ENCODE measurements at places on chromosomes 3 and 15.

DNA sequence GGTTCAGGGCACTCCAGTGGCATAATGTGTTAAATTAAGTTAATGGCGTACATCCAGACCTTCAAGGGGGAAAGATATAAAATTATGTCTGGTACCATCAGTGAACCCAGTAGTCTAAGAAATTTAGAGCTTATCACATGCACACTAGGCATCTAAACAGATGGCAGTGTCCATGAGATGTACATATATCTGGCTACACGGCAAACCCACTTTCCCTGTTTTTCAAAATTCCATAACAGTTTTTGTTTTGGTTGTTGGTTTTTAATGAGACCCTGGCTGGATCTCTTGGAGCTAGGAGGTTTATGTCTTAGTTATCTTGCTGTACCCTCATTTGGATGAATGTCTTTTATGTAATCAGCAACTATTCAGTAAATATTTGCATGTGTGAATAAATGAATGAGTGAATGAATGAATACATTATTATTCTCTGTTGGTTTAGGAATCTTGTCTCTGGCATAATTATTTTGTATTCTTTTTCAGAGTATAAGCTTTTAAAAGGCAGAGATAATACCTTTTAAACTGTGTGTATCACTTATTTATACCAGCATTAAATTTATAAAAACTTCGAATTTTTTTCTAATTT, 3.1 kb upstream of the UTS2B start:
- DNase-seq: no peak

DNA sequence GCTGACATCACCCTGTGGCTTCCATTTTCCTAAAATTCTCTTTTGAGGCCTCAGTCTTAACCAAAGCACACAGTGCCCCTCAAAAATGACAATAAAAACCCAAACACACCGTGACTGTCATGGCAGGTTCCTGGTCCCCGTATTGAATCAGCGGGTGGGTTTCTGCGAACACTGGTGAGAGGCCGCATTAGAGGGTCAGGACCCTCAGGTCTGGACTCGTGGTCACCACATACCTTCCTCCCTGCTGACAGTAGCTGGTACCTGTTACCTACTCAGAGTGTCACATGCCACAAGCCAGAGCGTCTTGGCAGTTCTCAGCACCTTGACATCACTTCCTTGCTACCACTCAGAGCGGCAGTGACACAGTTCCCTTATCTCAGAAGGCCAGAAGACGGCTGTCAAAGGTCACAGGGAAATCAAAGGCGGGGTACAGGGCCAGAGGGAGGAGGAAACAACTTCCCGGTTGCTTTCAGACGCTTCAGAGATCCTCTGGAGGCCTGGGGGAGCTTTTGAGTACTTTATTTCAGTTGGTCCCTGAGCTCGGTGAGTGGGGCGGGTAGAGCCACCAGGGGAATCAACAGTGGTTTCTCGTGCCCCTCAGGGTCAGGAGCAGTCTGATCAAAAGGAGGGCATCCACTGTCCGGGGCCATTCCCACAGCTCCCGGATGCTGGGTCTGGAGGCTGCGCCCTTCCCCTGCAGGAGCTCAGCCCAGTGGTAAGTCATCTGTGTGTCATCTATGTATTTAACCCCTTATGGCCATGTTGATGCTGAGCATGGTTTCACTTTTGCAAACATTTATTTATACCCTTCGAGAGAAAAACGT, at the start of the genes CCR5AS and CCRL2:
Gene CCR5AS (minus strand): TSS at position 279 of the 824 bp plus-strand sequence.
Gene CCRL2 (plus strand): TSS at position 472 of the 824 bp plus-strand sequence. CDS start 821 bp downstream, outside the sequence.
- DNase-seq: peak; percentile 51

DNA sequence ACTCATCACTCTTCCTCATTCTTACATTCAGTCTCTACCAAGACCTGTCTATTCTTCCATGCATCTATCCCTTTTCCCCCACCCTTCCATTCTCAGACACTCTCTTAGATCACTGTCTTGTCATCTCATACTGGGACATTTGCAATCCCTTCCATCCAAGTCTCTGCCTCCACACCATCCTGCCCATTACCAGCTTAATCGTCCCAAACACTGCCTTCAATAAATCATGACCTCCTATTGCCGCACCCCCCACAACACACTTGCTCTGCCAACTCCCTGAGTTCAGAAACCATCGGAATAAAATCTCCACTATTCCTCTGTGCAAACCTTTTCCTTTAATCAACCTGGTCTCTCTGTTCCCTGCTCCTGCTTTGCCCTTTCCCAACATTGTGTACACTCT, 18.9 kb downstream of the MYH15 start:
- DNase-seq: no peak

DNA sequence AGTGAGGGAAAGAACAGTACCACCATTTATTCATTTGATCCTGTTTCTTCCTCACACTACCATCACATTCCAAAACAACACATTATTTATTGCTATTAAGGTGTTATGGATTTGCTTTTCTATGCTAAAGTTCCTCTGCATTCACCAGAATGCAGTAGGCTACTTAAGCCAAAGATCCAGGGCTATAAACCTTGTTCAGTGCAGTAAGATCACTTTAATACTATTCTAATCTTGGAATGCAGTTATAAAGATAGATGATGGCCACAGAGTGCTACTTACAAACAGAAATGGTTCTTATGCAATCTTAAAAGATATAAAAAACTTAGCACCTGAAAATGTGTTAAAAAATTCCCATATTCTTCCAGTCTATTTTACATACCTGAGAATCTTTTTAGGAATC, 107.5 kb upstream of the TSPAN3 start:
- DNase-seq: no peak

GRCh38 chr3:112297714-112298113, 3.7 kb upstream of the SLC9C1 start:
- no peak for DNase-seq

DNA sequence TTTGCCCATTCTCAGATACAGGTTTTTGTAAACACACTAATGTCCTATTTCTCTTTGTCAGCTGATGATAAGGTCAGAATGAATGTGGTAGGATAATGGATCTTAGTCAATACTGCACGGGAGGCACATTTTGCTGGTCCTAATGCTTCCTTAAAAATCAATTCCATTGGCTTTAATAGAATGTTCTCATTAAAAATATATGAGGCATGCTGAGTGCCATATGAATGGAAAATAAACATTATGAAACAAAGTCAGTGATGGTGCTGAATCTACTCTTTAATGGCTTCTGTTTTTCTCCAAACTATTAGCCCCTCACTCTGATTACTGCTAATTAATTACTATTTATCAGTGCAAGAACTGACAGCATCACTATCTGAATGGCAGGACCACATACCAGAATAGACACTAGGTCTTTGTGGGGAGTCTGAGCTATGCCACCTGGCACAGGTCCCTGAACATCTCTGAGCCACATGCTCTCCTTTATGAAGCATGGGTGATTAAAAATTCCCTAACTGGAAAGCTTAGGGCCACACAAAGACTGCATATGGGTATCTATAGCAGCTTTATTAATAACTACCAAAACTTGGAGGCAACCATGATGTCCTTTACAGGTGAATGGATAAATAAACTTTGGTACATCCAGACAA, 278.9 kb downstream of the MEX3B start:
- DNase-seq: no peak

GRCh38 chr3:87191641-87192040, 35.5 kb upstream of the CHMP2B start:
- DNase-seq: no peak

DNA sequence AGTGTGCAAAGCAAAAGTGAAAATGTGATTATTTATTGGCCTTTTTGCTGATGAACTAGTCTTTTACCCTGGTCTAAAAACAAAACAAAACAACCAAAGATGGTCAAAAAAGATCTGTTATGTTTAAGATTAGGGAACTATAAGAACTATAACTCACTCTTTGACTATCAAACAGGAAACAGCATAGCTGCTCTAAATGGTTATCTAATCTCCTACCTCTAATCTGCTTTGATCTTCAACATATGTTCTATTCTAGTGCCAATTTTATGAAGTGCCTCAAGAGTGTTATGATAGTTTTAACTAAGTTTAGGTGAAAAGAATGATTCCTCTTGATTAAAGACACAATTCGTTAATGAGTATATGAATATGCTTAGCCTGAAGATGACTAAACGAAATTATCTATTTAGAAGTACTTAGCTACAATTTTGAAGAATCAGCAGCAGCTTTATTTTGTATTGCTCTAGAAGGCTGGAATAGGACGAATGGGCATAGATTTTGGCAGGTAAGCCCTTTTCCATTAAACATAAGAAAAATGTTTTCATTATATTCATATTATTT, 46.0 kb downstream of the SETD2 start:
- DNase-seq: peak; percentile 5

DNA sequence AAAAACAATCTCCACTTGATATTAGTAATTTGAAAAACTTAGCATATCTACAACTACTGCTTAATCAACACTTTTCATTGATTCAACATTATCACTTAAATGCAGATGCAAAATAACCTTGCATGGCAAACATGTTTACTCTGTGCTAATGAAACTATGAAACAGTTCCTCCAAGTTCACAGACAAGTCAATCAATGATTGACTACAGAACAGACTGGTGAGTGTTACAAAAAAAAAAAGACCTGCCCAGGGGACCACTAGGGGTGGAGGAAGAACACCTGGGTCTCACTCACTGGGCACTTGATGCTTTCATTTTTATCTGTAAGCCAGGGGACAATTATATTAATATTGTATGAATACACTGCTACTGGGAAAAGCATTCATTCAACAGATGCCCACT, 4.3 kb upstream of the NR2C2 start:
- DNase-seq: no peak

- no peak for DNase-seq
These were observed 105.1 kb downstream of the ZMAT3 start for GRCh38 chr3:178966299-178967176.

- DNase-seq: no peak
These were observed 31.0 kb upstream of the ATOSA start for GRCh38 chr15:52710050-52710707.

- DNase-seq: no peak
These were observed 40.5 kb downstream of the SCN5A start for GRCh38 chr3:38608961-38609360.

DNA sequence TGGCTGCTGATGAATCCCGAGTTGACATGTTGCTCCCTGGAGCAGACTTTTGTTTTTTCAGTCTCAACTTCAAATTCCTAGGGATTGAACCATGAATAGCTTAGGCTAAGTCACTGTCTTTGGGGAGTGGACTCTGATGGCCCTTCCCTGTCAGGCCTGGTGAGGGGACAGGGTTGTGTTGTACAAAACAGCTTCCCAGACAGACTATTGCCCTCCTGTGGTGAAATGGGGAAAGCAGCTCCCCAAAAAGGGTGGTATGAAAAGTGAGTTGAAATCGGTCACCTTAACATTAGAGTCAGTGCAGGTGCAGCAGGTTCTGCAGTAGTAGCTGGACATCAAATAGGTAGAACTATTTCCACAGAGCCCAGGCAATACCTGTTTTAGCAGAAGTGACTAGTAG, 775.6 kb downstream of the ROBO2 start:
- DNase-seq: no peak

DNA sequence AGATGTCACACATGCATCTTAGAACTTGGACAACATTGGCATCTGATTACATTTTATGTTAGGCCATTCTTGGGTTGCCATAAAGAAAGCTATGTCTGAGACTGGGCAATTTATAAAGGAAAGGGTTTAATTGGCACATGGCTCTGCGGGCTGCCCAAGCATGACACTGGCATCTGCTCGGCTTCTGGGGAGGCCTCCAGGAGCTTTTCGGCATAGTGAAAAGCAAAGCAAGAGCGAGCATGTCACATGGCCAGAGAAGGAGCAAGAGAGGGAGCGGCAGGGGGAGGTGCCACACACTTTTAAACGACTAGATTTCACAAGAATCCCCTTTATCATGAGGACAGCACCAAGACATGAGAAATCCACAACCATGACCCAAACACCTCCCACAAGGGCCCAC, 11.3 kb downstream of the RYR3 start:
- DNase-seq: no peak

- DNase-seq: no peak
These were observed 27.5 kb upstream of the ACKR4 start for GRCh38 chr3:132569580-132569979.

- DNase-seq: no peak
These were observed 72.7 kb downstream of the DNAJB8 start for GRCh38 chr3:128394033-128394432.

- DNase-seq: no peak
These were observed 145.0 kb upstream of the ZBTB20 start for GRCh38 chr3:115292131-115292530.

- no peak for DNase-seq
These were observed 4.9 kb upstream of the STAB1 start for GRCh38 chr3:52490035-52490938.

DNA sequence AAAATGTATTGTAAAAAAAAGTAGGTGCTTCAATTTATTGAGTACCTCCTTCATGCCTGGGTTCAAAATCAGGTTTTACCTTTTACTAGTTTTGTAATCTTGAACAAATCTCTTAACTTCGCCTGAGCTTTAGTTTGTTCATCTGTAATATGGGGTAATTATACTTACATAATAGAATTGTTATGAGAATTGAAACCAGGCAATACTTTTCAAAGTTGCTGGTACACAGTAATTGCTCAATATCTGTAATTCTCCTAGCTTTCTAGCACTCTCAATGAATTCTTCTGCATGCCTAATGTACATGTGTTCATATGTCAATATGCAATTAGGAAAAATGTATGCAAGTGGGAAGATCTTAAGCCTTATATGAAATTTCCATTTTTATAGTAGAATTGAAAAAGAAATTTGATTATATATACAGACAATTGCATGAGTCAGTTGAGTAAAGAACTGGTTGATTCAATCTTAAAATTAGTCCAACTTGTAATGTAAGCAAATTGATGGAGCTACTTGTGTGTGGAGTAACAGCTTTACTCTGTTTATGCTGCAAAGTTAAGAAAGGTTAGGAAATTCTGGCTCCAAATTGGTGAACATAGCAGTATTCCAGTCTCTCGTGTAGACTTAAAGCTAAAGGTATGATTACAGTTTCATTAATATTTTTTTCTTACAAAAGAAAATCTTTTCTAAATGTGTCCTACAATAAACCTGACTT, 4.1 kb downstream of the TNFSF10 start:
- DNase-seq: no peak

DNA sequence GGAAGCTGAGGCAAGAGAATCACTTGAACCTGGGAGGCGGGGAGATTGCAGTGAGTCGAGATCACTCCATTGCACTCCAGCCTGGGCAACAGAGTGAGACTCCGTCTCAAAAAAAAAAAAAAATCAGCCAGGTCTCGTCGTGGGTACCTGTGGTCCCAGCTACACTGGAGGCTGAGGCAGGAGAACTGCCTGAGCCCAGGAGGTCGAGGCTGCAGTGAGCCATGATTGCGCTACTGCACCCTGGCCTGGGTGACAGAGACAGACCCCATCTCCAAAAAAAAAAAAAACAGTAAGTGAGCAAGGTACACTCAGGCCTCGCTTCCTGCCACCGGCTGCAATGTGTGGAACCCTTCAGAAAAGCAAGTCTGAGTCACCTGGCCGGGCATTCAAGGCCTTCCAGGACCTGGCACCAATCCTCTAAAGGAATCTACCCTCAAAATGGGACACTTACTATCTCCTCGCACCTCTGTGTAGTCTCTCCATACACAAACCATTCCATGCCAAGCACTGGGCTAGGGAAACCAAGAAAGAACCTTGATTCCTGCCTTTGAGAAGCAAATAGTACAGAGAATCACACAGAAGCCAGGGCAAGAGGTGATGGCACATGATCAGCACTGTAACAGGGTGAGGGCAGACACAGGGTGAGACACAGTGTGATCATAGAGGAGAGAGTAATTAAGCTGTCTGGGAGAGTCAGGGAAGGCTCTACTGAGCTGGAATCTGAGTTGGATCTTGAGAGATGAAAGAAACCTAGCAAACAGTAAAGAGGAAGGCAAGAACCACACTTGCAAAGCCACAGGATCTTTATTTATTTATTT, 9.7 kb downstream of the SCAMP2 start:
- no peak for DNase-seq

All from CD4-positive, alpha-beta T cell treated with Interleukin-2 at 100 ng/mL for 4 hours (primary cell).